Suppressor macrophage (primary cell): ENCODE measurements at places on chromosomes 12 and 14.

DNA sequence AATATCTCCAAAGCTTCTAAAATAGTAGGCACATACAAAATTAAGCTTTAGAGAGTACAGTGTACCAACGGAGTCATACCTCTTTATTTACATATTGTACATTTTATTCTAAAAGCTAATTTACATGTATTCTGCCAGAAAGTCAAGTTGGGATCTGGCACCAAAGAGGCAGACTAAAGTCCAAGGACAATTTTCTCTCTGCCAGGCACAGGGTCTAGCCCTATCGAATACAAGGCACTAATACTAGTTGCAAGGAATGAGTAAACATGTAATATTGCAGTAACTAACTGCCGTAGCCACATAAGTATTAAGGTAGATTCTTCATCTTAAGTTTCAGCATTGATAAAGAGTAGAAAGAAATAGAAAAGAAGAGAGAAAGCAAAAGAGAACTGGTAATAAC, 93.9 kb downstream of the RPS6KA5 start:
- DNase-seq = no peak

GRCh38 chr14:76696361-76696760, 64.9 kb upstream of the VASH1 start:
- no peak for DNase-seq

DNA sequence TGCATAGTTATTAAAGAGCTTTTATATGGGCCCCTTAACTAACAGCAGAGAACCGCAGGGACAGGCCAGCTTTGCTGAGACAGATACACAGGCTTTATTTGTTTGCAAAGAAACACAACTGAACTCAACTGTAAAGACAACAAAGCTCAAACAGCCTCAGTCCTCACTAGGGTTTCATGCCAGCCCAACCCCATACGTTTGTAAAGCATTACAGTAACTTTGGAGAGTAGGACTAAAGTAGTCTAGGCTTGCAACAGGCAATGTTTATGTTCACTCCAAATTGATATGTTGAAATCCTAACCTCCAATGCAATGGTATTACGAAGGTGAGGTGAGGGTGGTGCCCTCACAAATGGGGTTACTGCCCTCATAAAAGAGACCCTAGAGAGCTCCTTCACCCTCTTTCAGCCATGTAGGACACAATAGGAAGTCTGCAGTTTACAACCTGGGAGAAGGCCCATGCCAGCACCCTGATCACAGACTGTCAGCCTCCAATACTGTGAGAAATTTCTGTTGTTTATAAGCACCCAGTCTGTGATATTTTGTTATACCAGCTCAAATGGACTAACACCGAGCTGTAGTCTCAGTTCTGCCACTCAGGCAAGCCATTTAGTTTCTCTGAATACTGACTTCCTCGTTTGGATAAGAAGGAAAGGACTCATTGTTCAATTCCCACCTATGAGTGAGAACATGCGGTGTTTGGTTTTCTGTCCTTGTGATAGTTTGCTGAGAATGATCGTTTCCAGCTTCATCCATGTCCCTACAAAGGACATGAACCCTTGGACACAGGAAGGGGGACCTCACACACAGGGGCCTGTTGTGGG, 35.2 kb downstream of the PPM1H start:
- DNase-seq = peak; percentile 35

DNA sequence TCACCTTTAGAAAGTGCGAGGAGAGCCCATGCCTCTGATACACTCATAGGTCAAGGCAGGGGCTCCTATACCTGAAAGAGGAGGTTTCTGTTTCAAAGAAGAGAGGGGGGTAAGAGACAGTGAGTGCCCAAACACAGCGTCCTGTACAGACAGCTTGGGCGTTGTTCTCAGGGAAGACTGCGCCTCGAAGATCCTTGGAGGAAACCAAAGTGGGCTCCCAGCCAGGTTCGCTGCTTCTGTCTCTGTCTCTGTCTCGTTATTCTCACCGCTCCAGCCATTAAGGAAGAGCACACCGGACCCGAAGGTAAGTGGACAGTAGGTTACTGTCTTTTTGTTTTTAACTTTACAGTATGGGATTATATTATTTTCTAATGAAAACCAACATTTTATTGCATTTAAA, 5.8 kb upstream of the IFI27 start:
- DNase-seq = no peak

DNA sequence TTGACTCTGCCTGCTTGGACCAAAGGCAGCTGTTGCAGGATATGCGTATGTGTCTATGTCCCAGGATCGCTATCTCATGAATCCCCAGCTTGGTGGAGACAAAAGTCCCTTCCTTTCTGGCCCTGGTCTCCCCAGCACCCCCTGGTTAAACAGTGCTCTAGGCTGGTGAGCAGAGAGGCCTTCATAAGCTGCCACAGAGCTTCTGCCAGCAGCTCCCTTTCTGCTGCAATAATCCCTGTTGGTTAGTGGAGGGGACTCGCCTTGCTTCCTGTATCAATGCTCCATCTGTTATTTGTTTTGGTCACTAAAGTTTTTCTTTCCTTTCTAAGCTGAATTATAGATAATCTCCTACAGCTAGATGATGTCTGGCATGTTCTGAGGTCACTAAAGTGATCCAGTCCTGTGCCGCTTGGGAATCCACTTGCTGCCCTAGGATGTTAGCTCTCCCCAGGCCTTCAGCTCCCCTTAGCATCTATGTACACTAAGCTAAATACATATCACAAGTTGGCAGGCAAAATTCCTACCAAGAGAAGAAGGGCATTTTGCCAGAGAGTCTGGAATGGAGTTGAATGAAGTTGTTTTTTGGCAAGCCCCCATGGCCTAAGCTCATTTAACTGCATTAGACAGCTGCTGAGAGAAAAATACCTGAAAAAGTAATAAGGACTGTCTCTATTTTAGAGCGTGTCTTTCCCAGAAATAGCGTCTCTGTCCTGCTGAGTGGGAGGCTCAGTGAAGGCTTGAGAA, 47.8 kb downstream of the RDH12 start:
- DNase-seq = no peak

- DNase-seq = no peak
Observed at GRCh38 chr12:23169696-23170013, 544.7 kb downstream of the ETNK1 start.

DNA sequence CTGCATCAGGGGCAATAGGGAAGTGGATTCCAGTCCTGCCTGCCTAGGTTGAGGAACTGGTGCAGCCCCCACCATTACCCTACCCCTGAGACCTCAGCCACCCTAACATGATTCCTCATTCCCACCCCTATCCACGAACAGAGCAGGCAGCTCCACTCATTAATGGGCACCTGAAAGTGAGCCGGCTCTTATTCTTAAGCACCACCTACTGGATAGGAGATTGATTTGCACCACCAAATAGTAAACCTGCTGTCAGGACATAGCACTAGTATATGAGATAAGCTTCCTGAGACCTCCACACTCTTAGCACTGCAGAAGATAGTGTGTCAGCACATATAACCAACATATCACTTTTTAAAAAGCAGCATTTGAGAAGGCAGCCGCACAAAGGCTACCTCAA, 573.2 kb downstream of the SOX5 start:
- no peak for DNase-seq

DNA sequence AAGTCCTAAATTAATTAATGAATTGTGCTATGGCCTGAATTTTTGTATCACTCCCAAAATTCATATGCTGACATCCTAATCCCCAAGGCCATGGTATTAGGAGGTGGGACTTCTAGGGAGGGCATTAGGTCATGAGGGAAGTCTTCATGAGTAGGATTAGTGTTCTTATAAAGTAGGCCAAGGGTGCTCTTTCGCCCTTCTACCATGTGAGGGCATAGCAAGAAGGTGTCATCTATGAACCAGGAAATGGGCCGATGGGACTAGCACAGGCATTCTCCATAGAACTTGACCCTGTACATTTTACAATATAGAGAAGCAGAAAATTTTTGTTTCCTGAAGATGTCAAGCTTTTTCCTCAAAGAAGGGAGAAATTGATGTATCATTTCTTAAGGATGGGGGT, 12.5 kb downstream of the SYT10 start:
- DNase-seq = peak; percentile 26

- DNase-seq = no peak
Observed at GRCh38 chr14:32602699-32603098, 273.6 kb downstream of the AKAP6 start.

GRCh38 chr12:40093512-40093911, 12.4 kb downstream of the SLC2A13 start:
- DNase-seq = no peak

DNA sequence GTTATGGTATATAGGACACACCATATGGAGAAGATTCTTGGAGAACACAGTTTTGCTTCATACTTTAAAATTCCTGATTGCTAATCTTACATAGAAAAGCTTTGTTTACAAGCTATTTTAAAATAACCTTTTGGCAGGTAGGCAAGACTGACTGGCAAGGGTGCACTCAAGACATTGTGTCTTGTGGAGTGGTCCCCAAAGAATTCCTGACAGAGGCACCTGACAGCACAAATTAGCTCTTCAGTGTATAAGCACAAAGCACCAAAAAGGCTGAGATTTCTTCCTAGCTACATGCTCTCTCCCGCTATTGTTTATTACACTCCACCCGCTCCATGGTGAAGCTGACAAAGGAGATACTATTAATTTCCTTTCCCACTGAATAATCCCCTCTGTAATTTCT, 139.4 kb downstream of the MON2 start:
- DNase-seq = no peak

- no peak for DNase-seq
Observed at GRCh38 chr12:116812238-116812637, 69.0 kb downstream of the HRK start.

DNA sequence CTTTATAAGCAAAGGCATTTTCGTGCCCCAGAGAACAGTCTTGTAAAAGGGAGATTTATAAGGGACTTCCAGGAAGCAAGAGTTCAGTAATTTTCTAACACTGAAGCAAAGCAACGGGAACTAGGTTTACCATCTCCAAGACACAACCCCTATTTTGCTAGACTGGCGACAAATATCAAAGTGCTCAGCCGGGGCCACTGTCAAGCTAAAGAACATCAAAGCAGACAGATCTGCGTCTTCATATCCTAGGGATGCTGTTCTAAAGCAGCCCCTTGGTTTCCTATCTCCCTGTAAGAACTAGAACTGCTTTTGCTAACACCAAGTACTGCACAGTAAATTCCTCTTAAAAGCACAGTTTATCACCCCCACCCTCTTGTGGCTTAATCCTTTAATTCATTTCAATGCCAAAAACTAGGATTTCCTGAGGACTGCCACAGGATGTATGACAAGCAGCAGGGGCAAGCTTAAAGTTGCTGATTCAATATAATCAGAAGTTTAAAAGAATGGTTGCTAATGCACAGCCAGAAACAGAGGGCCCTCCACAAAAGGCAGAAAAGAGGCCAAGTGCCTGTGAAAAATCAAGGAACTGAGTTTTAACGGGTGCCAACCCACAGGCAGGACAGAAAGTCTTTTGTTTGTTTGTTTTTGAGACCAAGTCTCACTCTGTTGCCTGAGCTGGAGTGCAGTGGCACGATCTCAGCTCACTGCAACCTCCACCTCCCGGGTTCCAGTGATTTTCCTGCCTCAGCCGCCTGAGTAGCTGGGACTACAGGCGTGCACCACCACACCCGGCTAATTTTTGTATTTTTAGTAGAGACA, 44.0 kb upstream of the ISM2 start:
- DNase-seq = peak; percentile 5

- DNase-seq = no peak
Observed at GRCh38 chr14:90649083-90649482, 167.1 kb downstream of the TTC7B start.

GRCh38 chr14:92651758-92652406, 96.5 kb downstream of the LGMN start:
- peak; percentile 92 for DNase-seq

DNA sequence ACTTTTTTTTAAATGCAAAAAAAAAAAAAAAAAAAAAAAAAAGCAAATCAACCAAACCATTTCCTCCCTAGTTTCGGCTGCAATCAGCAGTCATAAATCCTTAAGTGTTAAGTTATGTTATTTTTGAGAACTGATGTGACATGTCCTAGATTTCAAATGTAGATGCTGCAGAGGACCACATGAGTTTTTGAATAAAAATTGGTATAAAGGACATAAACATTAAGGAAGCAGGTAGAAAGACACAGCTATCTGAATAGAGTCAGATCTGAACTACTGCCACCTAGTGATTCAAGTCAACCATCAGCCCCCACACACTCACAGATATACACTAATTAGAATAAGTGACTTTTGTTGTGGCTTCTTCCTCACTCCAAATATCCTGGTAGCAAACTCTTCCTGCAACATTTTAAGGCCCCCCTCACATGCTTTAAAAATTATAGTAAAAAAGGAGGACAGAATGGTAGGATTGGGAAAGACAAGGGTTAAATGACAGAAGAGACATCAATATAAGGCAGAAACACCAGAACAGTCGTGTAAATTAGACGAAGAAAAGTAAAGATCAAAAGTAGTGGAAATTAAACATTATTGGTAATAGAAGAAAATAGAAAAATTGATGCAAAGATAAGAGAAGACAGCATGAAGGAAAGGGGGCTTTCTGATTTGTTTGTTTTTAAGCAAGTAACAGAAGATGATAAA, 394.5 kb upstream of the ATP2B1 start:
- peak; percentile 74 for DNase-seq
